ENCODE measurements at places on chromosomes 1 and 21.
A peak's percentile ranks its signal among the peaks of the same experiment; 100 is the strongest.

DNA sequence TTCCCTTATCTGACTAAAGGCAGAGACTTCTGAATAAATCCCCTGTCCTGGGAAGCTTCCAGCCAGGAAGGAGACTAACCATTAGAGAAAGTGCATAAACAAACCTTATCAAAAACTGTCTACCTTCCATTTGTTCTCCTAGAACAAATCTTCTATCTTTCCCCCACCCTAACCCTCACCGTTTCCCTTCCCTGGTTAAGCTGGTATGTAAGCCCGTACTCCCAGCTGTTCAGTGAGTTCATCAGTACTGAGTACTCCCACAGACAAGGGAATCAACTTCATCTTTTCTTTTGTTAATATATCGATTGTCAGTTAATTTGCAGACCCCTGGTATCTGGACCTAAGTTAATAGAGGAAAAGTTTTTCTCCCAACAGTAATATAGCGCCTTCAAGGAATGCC, 20.1 kb upstream of the COG2 start:
- H3K27me3 ChIP-seq: peaks cover 12% of the 10 kb centered on the region
- H3K4me3 ChIP-seq: no peak overlapping the region

GRCh38 chr1:161962091-161962887, 61.4 kb downstream of the OLFML2B start:
- no peaks in the 10 kb centered on the region for H3K27me3 ChIP-seq
- DNase-seq: no peak

DNA sequence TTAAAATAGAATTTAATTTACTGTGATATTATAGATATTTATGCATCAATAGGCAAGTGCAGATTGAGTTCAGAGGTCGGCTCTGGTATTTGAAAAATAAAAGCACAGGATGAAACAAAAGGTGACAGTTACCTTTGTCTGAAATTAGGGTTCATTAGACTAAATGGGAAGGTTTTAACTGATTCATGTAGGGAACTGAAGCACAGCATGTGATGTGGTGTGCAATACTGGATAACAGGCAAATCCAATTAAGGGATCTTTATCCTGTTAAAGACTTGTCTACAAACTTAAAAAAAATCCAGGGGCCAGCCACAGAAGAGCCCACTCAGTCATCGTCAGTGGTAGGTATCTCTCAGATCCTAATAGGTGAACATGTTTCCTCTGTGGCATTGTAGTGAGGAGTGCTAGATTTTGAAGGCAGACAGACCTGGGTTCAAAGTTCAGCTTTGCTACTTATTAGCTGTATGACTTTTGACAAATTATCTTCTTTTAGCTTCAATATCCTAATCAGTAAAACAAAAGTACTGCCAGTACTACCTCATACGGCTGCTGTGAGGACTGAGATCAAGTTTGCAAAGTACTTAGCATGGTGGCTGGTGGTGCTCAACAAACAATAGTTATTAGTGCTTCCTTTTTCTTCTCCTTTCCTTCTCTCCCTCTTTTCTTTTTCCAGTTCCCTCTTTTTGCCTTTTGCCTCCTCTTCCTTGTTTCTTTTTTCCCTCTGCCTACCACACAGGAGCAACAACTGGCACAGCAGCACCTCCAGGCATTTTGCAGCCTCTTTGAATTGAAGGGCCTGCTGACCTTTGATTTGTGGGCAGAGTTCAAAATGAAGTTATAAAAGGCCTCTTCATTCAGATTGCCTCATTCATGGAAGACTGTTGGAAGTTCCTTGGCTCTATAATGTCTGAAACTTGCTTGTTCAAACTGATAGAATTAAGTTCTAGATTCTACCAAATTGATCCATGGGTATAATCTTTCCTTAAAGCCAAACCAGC, 44.9 kb upstream of the FOXD3 start:
- no peak overlapping the region for H3K27ac ChIP-seq
- peaks cover 2% of the 10 kb centered on the region for H3K27me3 ChIP-seq
- no peak overlapping the region for H3K4me3 ChIP-seq
- no peaks in the 10 kb centered on the region for H3K36me3 ChIP-seq

DNA sequence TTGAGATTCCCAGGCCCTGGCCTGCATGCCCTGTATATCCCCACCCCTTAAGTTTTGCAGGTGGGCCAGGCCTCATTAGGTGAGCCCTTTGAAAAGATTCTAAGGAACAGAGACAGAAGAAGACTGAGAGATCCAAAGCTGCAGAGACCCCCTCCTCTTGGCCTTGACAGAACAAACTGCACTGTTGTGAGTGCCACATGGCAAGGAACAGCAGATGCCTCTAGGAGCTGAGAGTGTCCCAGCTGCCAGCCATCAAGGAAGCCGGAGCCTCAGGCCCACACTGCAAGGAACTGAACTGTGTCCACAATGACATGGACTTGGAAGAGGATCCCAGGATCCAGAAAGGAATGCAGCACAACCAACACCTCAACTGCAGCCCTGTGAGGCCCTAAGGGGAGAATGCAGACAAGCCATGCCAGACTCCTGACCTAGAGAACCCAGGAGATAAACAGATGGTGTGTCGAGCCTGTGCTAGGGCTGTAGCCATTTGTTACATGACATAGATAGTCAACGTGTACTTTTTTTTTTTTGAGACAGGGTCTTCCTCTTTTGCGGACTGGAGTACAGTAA, 182.7 kb downstream of the AJAP1 start:
- peaks cover 2% of the 10 kb centered on the region for H3K36me3 ChIP-seq
- H3K4me1 ChIP-seq: no peaks in the 10 kb centered on the region
- DNase-seq: no peak
- no peak overlapping the region for H3K27ac ChIP-seq
- H3K4me3 ChIP-seq: no peak overlapping the region

- no peak overlapping the region for H3K4me3 ChIP-seq
- DNase-seq: no peak
- H3K27ac ChIP-seq: peak overlapping the region; percentile 74
- peaks cover 28% of the 10 kb centered on the region for H3K4me1 ChIP-seq
Observed at GRCh38 chr1:182624577-182624976, 20.4 kb upstream of the RGS16 start.

- DNase-seq: no peak
- no peaks in the 10 kb centered on the region for H3K36me3 ChIP-seq
- no peak overlapping the region for H3K27ac ChIP-seq
Observed at GRCh38 chr1:199282751-199283305, 644.0 kb downstream of the PTPRC start.

DNA sequence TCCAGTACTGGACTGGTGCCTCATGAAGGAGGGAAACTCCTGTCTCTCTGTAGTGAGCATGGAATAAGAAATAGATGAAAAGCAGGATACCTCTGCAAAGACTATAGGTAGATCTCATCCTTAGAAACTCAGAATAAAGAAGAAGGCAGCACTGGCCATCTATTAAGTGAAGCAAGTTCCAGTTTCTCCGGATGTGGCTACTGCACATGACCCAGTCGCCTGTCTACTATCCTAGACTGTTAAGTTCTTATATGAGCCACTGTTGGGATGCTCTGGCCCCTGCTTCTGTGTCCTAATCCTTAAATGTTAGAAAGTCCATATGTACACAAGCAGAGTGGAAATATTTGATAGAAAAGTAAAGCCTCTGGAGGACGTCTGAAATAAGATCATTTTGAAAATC, 2.2 kb downstream of the FASLG start:
- no peak overlapping the region for H3K4me3 ChIP-seq
- no peaks in the 10 kb centered on the region for H3K27me3 ChIP-seq
- no peak for DNase-seq

DNA sequence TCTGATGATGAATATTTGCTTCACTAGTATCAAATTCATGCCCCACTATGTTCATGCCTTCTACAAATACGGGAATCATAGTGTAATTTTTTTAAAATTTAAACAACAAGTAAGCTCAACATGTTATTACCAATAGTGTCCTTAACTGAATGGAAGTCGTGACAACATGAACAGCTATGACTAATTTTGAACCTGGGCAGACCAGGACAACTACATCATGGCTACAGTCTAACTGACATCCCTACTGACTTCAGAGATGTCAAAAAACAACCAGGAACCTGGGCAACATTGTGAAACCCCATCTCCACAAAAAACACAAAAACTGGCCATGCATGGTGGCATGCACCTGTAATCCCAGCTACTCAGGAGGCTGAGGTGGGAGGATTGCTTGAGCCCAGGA, 33.5 kb upstream of the RAP1A start:
- H3K4me3 ChIP-seq: no peak overlapping the region
- H3K27me3 ChIP-seq: no peaks in the 10 kb centered on the region
- no peak overlapping the region for H3K27ac ChIP-seq
- peaks cover 6% of the 10 kb centered on the region for H3K4me1 ChIP-seq
- no peak for DNase-seq
- no peaks in the 10 kb centered on the region for H3K36me3 ChIP-seq

DNA sequence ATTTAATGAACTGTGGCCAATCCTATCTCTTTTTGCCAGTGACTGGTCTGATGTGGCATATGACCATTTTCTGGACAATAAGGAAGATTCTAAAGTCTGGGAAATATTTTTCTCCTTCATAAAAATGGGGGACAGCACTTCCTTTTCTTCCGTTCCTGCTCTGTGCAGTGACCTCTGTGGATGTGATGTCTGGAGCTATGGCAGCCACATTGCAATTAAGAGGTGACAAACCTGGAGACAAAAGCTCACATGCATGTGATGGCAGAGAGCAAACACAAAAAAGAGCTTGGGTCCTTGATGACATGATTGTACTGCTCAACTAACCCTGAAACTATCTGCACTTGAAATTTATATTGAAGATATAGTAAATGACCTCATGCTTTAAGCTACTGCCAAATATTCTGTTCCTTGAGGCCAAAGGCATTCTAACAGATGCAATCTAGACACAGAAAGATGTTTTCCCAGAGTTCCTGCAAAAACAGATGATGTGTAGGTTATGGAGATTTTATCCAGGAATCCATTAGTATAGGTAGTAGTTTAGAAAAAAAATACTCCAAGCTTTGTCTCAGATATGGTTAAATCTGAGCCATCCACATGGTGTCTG, 2.2 kb upstream of the MAGI3 start:
- no peak overlapping the region for H3K27ac ChIP-seq
- no peaks in the 10 kb centered on the region for H3K36me3 ChIP-seq
- H3K4me1 ChIP-seq: peaks cover 17% of the 10 kb centered on the region
- no peak for DNase-seq
- peaks cover 6% of the 10 kb centered on the region for H3K27me3 ChIP-seq

- H3K4me3 ChIP-seq: no peak overlapping the region
- peaks cover 1% of the 10 kb centered on the region for H3K36me3 ChIP-seq
- H3K27me3 ChIP-seq: peaks cover 6% of the 10 kb centered on the region
- DNase-seq: no peak
- peaks cover 6% of the 10 kb centered on the region for H3K4me1 ChIP-seq
Observed at GRCh38 chr1:8016895-8017241, 9.2 kb downstream of the ERRFI1 start.

DNA sequence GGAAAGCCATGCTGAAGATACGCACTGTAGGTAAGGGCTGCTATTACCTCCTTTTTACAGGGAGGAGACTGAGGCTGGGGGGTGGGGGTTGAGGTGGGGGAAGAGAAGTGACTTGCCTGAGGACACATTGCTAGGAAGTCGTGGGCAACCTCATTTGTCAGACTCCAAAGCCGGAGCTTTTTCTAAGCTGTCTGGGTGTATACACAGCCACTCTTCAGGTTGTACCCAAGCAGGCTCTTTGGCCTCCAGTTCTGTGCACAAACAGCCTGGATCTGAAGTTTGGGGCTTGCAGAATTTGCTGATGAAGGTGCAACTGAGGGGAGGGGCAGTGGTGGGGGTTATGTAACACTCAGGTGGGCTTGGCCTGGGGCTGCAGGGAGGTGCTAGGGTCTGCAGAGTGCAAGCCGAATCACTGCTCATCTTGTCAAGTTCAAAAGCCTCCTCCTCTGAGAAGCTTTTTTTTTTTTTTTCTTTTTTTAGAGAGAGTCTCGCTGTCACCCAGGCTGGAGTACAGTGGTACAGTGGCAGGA, 16.9 kb downstream of the TINAGL1 start:
- no peaks in the 10 kb centered on the region for H3K36me3 ChIP-seq
- no peak overlapping the region for H3K27ac ChIP-seq
- H3K4me1 ChIP-seq: peaks cover 6% of the 10 kb centered on the region
- peaks cover 22% of the 10 kb centered on the region for H3K27me3 ChIP-seq
- no peak overlapping the region for H3K4me3 ChIP-seq

DNA sequence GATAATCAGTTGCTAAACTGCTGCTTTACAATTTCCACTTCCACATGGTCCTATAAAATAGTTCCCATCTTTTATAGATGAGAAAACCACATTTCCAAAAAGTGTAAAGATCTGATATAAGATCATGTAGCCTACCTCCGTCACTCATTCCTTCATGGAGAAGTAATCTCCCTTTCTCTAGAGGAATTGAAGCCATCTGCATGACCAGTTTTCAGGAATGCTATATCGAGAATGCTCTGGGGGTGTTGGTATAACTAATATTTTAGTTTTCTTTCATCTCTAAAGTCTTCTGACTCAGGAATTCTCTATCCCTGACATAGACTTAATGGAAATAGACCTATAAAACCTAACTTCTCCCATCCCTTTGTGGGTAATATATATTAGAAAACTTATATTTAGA, 173.0 kb upstream of the UBE2U start:
- no peak overlapping the region for H3K27ac ChIP-seq
- peaks cover 3% of the 10 kb centered on the region for H3K27me3 ChIP-seq
- no peaks in the 10 kb centered on the region for H3K36me3 ChIP-seq
- no peaks in the 10 kb centered on the region for H3K4me1 ChIP-seq
- no peak for DNase-seq

- H3K27ac ChIP-seq: peak overlapping the region; percentile 74
- H3K4me1 ChIP-seq: peaks cover 56% of the 10 kb centered on the region
- no peaks in the 10 kb centered on the region for H3K36me3 ChIP-seq
- DNase-seq: no peak
Observed at GRCh38 chr1:66276218-66276617, 257.7 kb upstream of the SGIP1 start.

- DNase-seq: no peak
- H3K27me3 ChIP-seq: peaks cover 2% of the 10 kb centered on the region
- no peak overlapping the region for H3K4me3 ChIP-seq
Observed at GRCh38 chr1:185916861-185917260, 182.7 kb downstream of the HMCN1 start.

- peaks cover 4% of the 10 kb centered on the region for H3K27me3 ChIP-seq
- no peaks in the 10 kb centered on the region for H3K36me3 ChIP-seq
- no peak for DNase-seq
- H3K27ac ChIP-seq: no peak overlapping the region
- no peak overlapping the region for H3K4me3 ChIP-seq
Observed at GRCh38 chr1:205256951-205257625, 29.3 kb downstream of the TMCC2 start.

GRCh38 chr1:37850352-37850955, 8.9 kb downstream of the MTF1 start:
- no peak overlapping the region for H3K27ac ChIP-seq
- H3K36me3 ChIP-seq: peaks cover 11% of the 10 kb centered on the region
- DNase-seq: no peak
- peaks cover 31% of the 10 kb centered on the region for H3K4me1 ChIP-seq
- H3K4me3 ChIP-seq: no peak overlapping the region

- no peaks in the 10 kb centered on the region for H3K27me3 ChIP-seq
- DNase-seq: no peak
- no peak overlapping the region for H3K4me3 ChIP-seq
- peaks cover 8% of the 10 kb centered on the region for H3K4me1 ChIP-seq
Observed at GRCh38 chr1:161282991-161283390, 24.4 kb downstream of the PCP4L1 start.

All from memory B cell (primary cell).